ENCODE measurements at places on chromosomes 3 and 15. TPM values are rescaled to one million over a fixed set of nuclear protein-coding genes. Genes with fewer than 3 reads are reported as not detected.

The SERPINI2 gene
- total RNA-seq: not detected

The SLC9C1 gene
- total RNA-seq: 0.04 TPM

The MYL3 gene
- not detected for total RNA-seq

The CCDC54 gene
- total RNA-seq: not detected

The QRICH1 gene
- total RNA-seq: 90.7 TPM

The GOLGA6D gene
- total RNA-seq: not detected

The LTK gene
- 0.13 TPM for total RNA-seq

The ZIC4 gene
- total RNA-seq: 0.56 TPM

The PDZRN3 gene
- 2.8 TPM for total RNA-seq

The FETUB gene
- not detected for total RNA-seq

The MTHFS gene
- 32.2 TPM for total RNA-seq

The UBA5 gene
- 142 TPM for total RNA-seq

The ATP13A5 gene
- not detected for total RNA-seq

The FANCD2OS gene
- not detected for total RNA-seq

The FNDC3B gene
- total RNA-seq: 33.2 TPM

The ATP13A3 gene
- total RNA-seq: 114 TPM

The IQCH gene
- total RNA-seq: 4.8 TPM

The RETNLB gene
- total RNA-seq: not detected

All from A375 (cell line).